ENCODE measurements at places on chromosomes 5 and 9.

GRCh38 chr5:123776761-123777160, 264.8 kb downstream of the CSNK1G3 start:
- DNase-seq: no peak

DNA sequence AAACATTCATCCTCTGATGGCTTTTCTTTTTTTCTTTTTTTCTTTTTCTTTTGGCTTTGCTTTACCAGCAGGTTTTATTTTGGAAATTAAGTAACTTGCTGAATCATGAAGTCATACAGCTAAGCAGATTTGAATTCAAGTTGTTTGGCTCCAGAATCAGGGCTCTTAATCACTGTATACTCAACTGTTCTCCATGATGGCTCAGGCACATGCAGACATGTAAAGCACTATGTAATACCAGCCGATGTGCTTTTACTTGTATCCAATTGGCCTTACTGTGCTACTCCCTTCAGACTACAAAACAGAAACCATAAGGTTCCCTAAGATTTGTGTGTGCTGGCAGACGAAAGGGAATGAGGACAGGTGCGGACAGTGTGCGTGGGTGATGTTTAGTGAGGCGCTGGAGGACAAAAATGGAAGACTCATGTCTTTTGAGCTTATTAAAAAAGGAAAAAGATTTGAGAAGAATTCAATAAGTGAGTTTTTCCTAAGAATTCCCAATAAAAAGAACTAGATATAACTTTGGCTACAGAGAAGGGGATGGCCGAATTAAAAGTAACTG, 44.7 kb upstream of the OTP start:
- no peak for DNase-seq

DNA sequence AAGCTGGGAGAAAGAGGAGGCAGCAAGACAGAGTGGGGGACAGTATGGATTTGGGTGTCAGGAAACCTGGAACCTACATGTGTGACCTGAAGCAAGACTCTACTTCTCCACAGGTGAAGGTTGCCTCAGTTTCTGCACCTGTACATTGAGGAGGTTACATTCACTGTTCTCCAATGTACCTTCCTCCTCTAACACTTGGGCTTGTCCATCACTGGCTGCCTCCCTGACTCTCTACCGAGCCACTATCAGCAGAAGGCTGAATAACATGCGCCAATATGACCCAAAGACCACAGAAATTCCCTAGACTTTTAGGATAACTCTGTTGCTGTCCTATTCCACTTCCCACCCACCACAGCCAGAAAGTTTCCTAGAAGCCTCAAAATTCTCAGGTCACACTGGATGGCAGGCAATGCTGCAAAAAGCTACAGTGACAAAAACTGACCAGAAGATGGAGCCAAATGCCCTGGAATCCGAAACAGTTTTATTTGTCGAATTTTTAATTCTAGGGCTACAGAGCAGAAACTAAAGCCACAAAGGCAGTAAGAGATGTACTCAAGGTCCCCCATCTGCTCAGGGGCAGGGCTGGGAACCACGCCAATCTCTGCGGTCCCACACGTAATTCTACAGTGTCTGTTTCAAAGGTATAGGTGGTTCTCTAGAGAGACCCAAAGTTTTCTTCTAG, 64.4 kb downstream of the FAM114A2 start:
- DNase-seq: peak; percentile 35

DNA sequence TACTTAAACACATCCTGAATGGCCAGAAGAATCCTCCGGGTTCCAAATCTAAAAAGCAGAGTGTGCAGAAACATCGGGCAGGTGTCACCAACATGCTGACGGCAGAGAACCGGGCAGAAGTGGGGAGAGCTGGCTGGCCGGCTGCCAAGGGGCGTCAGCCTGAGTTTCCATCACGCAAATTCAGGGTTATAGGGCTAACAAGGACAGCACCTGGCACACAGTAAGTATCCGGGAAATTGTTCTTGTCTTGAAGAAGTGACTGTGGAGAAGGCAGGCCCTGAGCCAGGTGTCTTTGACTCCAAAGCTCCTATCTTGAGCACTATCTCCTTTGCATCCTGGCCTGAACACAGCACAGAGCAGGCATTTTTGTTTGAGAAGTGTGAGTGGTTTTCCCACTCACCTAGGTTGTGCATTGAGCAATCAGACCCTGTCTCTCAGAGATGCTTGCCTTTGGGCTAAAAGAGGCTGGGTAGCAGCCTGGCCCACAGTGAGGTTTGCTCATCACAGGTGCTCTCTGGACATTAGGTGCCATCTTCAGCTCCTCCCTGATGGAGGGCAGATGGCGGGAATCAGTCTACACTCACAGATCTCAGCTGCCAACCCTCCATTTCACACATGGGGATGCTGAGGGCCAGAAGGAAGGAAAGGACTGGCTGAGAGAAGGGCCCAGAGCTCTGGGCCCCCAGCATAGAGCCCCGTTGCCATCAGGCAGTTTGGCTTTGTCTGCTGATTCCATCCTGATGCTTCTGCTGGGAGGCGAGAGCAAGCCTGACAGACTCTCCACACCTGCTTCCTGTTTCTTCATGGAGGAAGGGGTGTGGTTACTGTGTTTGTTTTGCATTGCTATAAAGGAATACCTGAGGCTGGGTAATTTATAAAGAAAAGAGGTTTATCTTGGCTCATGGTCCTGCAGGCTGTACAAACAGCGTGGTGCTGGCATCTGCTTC, 52.8 kb downstream of the WHRN start:
- no peak for DNase-seq

DNA sequence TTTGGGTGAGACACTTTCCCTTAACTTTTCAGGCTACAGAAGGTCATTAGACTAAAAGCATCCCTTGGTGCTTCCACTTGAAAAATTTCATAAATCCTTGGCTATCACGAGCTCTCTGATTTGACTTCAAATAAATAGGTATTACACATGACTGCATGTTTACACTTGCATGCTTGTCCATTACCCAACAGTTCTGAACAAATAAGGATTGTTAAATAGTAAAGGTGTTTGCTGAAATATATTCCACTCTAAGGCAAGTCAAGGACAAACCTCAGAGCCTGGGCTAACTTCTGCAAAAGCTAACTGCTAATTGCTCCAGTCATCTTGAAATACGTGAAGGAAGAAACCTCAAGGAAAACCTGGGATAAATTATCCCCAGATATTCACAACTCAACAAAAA, 14.5 kb downstream of the FBXW2 start:
- no peak for DNase-seq

DNA sequence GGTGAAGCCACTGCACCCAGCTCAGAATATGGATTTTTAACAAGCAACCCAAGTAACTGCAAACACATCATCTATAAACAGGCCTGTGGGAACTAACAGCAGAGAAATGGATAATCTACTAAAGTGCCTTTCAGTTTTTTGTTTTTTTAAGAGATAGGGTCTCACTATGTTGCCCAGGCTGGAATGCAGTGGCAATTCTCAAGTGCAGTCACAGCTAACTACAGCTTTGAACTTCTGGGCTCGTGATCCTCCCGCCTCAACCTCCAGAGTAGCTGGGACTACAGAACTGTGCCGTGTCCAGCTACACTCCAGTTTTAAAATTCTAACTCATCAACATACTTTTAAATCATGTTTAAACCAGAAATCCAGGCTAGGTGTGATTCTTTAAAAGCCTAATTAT, 11.9 kb downstream of the TUT7 start:
- no peak for DNase-seq

DNA sequence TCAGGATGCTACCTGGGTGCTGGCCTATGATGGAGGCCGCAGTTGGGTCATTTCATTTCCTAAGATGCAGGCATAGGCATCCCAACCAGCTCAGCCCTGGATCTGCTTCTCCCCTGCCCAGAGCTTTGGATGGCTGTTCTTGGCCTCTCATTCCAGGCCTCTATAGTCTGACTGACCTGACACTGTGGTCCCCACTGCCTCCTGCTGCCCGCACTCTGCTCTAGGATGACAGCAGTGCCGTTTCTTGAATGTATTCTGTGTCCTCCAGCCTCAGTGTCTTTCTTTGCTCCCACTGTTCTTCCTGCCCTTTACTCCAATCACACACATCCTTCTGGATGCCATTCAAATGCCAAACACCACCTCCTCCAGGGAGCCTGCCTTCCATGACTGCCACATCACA, 235.7 kb downstream of the HSPA4 start:
- peak; percentile 0 for DNase-seq

DNA sequence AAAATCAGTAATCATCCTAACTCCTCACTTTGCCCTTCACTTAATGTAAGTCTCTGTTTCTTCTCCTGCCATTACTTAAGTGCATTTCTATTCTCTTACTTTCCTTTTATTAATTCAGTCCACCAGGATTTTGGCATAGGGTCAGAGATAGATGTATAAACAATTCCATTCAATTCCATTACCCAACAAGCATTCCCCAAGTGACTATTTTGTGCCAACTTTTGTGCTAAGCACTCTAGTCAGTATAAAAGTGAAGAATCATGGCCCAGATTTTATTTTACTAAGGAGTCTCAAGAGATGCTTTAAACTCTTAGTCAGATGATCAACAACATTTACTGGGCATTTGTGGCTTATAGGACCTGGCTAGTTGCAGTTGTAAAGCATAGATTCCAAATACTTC, 159.3 kb downstream of the DMAC1 start:
- no peak for DNase-seq

GRCh38 chr9:126777733-126778132, 27.1 kb upstream of the ZBTB43 start:
- DNase-seq: no peak

Measured in NCI-H524 treated with DMSO at 0.1 percent for 48 hours (cell line).